ENCODE measurements at places on chromosomes 13 and 19.
A peak's percentile ranks its signal among the peaks of the same experiment; 100 is the strongest.

GRCh38 chr19:15479391-15480345 is at the start of gene PGLYRP2:
TSS of gene PGLYRP2 (minus strand) at chr19:15479501. CDS start at chr19:15479371, 130 bp downstream.
- DNase-seq = no peak

GRCh38 chr19:49665036-49665350 is 664 bp downstream of the IRF3 start:
- DNase-seq = no peak

DNA sequence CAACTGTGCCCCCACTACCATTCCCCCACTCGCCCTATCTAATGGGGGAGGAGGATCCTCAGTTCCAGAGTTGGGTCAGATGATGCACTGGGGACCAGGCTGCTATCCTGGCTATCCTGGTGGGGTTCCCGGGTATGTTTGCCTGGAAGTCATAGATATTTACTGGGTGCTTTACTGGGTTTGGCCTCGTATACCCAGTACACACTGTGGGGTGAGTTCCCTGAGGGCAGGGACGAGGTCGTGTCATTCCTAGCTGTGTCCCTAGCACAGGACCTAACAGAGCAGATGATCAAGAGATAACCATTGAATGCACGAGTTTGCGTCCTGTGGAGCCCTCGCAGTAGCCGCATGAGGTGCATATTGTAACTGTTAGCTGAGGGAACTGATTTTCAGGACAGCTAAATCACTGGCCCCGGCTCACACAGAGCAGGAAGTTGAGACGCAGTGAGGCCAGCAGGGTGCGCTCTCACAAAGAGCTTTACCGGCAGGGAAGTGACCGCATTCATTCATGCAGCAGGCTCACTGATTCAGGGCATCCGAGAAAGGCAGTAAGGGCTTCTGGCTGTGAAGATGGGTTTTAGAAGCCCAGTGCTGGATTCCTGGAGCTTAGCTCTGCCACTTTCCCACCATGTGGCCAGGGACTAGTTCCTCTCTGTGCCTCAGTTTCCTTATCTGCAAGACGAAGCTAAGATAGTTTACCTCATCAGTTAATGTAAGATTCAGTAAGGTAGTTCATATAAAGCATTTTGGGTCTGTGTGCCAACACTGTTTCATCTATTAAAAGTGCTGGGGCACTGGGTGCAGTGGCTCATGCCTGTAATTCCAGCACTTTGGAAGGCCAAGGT is 6.0 kb downstream of the RUVBL2 start:
- peak; percentile 61 for DNase-seq

DNA sequence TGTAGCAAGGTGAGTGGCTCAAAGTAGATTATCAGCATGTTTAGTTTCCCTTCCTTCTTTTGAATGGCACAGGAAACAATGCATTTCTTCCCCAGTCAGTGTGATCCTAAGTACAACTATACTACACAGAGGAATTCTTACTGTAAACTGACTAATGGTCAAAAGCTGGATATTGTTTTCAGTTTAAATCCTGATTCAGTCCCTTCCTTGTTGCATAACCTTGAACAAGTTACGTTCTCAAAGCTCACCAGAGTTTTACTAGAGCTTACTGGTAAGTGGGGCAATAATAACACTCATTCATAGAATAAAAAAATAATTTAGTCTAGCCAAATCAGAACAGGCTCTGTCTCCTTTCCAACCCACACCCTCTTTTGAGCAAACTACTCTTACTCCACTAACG is 180.1 kb downstream of the POSTN start:
- DNase-seq = no peak

- DNase-seq = no peak
Measured at GRCh38 chr13:28093881-28094280, 6.5 kb downstream of the FLT3 start.

- no peak for DNase-seq
Measured at GRCh38 chr19:51600940-51601580, 29.1 kb downstream of the SIGLEC5 start.

GRCh38 chr19:39970425-39970674 is 615 bp upstream of the PSMC4 start:
- DNase-seq = no peak

- DNase-seq = no peak
Measured at GRCh38 chr13:79745081-79745480, 264.1 kb downstream of the NDFIP2 start.

DNA sequence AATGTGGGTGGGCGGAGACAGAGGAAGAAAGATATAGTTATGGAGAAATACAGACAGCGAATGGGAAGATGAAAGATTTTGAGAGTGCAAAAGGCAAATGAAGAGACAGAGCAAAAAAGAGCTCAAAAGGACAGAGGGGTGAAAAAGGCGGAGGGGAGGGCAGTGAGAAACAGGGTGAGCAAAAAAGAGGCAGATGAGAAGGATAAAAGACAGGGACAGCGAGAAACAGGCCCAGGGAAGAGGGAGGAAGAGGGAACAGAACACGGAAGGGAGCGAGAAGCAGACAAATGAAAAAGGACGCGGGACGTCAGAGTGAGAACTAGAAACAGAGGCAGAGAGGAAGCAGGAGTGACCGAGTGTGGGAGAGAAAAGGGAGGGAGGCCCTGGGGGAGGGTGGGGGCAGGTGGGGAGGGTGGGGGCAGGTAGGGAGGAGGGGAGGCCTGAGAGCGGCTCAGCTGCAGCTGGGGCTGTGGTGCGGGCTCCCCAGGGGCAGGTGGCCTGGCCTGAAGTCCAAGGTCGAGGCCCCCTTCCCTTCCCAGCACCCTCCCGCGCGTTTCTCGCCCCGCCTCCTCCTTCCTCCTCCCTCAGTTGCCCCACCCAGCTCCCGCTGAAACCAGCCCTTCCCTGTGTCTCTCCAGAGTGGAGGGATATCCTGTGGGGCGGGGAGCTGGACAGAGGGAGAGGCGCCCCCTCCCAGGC is 2.9 kb downstream of the KLK1 start:
- DNase-seq = no peak

- DNase-seq = no peak
Measured at GRCh38 chr19:5321851-5322681, 18.5 kb downstream of the PTPRS start.

GRCh38 chr13:32445461-32445860 is 17.5 kb upstream of the N4BP2L1 start:
- no peak for DNase-seq

- no peak for DNase-seq
Measured at GRCh38 chr13:64758521-64759244, 2471.5 kb downstream of the PCDH9 start.

DNA sequence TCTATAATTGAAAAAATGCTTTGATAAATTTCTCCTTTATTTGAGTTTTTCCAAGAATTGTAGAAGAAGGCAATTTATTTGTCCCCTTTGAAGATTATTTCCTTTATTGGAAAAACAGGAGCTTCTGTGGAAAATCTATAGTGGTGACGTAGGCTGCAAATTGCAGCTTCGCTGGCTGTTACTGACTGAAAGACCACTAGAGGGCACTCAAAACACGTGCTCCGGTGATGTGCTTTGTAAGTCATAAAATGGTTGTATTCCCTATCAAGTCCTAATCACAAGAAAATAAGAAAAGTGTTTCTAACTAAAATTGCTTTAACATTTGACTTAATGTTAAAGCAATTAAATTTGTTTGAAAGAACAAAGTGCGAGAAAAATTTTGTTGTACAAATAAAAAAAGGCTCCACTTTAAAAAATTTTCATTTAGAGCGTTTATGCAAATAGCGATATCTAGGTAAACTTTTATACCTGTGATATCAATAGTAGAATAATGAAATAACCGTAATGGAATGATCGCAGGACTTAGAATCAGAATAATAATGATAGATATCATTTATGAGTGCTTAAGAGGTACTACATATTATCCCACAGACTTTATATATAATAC is 638.2 kb upstream of the SPRY2 start:
- DNase-seq = no peak

DNA sequence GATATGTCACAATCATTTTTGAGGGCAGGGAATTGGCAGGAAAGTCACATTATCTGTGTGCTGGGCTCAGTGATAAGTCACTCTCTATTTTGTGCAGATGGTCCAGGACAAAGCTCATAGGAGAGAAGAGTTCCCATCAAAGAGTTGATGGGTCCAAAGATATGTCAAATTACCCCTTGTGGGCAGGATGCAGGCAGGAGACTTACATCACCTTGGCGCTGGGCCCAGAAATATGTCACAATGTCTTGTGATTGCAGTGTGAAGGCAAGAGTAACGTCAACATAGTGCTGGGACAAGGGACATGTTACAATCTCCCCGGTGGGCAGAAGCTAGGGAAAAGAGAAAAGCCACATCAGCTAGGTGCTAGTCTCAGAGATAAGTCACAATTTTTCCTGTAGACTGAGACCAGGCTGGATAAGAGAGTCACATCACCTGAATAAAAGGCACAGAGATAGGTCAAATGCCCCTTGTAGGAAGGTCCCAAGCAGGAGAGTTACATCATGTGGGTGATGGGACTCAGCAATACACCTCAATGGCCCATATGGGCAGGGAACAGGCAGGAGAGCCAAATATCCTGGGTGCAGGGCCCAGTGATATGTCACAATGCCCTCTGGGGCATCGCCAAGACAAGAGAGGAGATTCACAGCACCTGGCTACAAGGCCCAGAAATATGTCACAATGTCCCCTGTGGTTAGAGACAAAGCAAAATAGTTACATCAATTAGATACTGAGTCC is 47.9 kb downstream of the ZNF99 start:
- DNase-seq = no peak

DNA sequence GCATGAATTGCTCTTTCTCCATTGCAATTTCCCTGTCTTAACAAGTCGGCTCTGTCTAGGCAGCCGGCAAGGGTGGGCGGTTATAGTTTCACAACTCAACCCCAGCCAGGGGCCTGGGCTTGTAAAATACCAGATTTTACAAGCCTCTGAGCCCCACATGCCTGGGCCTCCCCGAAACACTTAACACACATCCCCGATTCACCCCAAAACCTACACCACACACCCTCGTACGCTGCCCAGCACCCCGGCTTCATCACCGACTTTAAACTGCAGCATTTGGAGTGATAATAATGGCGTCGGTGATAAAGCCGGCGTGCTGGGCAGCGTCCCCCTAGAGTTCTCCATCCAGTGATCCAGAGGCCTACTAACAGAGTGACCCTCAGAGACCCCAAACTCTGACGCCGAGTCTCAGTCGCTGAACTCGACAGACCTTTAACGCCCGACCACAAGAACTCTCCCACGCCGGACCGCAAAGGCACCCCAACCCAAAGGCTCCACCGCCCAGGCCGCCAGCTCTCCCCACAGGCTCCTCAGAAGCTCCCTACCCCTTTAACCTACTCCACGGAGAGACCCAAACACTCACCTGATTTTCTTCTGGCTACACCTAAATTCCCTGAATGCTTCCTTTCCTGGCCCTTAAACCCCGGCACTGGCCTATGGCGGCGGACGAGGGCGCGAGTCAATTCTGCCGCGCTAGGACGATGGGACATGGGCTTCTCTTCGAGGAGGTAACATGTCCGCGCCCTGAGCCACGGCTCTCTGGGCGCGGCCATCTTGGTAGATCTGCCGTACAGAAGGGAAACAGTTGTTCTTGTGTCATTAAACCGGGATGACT is at the start of gene ZNF649:
Gene ZNF649, minus strand, starts transcription at position 687 of the 835 bp plus-strand sequence. CDS start 4,910 bp downstream, outside the sequence.
- peak; percentile 68 for DNase-seq

DNA sequence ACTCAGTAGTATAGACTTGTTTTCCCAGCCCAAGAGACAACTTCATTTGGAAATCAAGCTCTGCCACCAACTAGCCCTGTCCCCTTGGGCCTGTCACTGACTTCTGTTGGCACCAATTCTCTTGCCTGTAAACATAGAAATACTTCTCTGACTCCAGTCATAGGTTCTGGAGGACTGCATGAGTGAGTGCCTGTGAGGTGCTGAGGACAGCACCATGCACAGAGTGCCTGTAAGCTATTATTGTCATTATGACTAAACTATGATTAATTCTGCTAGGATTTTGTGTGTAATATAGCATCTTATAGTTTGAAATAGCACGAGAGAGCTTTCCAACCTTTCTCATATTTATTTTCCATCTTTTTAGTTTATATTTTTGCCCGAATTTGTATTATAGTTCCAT is 247.9 kb downstream of the MYO16 start:
- no peak for DNase-seq

- no peak for DNase-seq
Measured at GRCh38 chr19:44912854-44913253, 1.6 kb upstream of the APOC1 start.

GRCh38 chr13:21443171-21443570 is 15.9 kb downstream of the ZDHHC20 start:
- no peak for DNase-seq

- DNase-seq = no peak
Measured at GRCh38 chr13:30163441-30163840, 143.9 kb downstream of the KATNAL1 start.
